ENCODE measurements at places on chromosomes 1 and 21.
A peak's percentile ranks its signal among the peaks of the same experiment; 100 is the strongest.

DNA sequence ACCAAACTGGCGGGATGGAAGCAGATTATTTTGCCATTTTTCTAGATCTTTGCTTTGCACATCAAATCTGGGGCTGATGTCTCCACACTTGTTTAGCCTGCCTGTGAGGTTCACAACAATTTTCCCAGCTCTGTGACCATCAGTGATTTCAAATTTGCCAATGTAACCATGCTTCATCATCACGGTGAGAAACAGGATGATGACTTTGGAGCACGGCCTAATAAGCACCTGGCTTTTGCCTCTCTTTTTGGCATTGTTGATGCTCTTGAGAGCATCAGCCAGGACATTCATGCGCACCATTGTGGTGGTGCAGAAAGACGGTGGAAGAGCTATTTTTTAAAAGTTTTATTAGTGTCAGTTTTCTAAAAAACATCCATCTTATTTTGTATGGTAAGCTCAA lies 50.1 kb downstream of the IARS2 start:
- DNase-seq: no peak

GRCh38 chr21:40625991-40626390 lies 221.0 kb downstream of the DSCAM start:
- DNase-seq: no peak

GRCh38 chr1:175548774-175549173 lies 194.6 kb downstream of the TNR start:
- no peak for DNase-seq

- no peak for DNase-seq
Observed at GRCh38 chr1:53460211-53460634, 1.0 kb downstream of the DMRTB1 start.

GRCh38 chr21:15212206-15212605 lies 147.4 kb upstream of the NRIP1 start:
- DNase-seq: no peak

- no peak for DNase-seq
Observed at GRCh38 chr1:12083766-12084165, 20.7 kb downstream of the TNFRSF8 start.

- no peak for DNase-seq
Observed at GRCh38 chr1:235838021-235838420, 28.7 kb downstream of the LYST start.

DNA sequence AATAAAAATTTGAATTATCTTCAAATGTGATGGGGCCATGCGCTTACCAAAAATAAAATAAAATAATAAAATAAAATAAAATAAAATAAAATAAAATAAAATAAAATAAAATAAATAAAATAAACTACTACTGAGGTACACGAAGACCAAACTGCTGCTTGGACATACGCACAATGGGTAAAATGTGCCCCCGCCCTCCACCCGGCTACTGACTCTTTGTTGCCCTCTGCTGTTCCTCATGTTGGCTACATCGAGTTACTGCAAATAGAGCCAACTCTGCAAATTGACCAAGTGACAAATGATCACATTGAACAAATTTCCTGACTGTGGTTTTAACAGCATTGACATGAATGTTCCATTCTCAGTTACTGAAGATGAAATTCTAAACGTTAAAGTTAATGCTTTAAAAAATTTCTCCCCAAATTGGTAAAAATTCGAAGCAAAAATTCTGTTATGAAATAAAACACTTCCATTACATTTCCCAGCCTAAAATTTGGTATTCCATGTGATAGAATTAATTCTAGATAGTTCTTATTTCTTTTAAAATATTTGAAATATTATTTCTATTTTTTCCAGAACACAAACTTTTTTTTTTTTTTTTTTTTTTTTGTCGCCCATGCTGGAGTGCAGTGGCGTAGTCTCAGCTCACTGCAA lies 18.8 kb upstream of the MAP1LC3C start:
- peak; percentile 32 for DNase-seq

GRCh38 chr1:81949421-81949820 lies 148.7 kb downstream of the ADGRL2 start:
- DNase-seq: no peak

- no peak for DNase-seq
Observed at GRCh38 chr1:19651141-19651737, 7.1 kb downstream of the NBL1 start.

GRCh38 chr1:222893255-222893654 lies 78.4 kb downstream of the DISP1 start:
- no peak for DNase-seq

GRCh38 chr1:95287825-95288224 lies 53.8 kb downstream of the RWDD3 start:
- no peak for DNase-seq

- DNase-seq: no peak
Observed at GRCh38 chr1:66729119-66729518, 23.1 kb upstream of the DYNLT5 start.

DNA sequence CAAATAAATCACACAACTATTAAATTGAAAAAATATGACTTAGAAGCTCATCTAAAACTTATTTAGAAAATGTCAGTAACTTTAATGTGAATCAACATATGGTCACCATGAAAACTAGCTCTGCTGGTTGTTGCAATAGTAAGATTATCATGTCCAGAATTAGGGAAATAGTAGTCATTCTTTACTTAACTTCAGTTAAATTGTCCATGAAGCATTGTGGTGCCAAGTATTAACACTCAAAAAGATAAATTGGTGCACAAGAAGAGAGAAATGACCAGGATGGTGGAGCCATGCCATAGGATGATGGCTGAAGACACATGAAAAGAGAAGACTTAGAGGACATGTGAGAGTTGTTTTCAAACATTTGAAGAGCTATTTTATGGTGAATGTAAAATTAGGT lies 130.2 kb upstream of the PTGFR start:
- DNase-seq: no peak

DNA sequence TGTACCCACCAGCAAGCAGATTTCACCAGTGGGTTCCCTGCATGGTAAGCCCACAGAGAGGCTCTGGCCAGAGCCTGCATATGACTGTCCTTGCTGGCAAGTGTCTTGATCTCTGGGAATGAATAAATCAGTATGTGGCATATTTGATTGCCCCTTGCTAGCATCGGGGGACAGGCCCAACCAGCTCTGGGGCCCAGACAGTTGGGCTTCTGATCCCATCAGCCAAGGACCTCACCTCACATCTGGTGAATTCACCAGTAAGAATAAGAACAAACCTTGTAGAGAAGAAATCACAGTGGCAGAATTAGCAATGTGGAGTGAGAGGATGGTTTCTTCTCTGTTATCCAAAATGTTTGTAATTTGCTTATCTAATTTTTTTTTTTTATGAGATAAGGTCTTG lies 15.9 kb downstream of the SLC1A7 start:
- no peak for DNase-seq
